ENCODE measurements at places on chromosomes 12 and 14.

DNA sequence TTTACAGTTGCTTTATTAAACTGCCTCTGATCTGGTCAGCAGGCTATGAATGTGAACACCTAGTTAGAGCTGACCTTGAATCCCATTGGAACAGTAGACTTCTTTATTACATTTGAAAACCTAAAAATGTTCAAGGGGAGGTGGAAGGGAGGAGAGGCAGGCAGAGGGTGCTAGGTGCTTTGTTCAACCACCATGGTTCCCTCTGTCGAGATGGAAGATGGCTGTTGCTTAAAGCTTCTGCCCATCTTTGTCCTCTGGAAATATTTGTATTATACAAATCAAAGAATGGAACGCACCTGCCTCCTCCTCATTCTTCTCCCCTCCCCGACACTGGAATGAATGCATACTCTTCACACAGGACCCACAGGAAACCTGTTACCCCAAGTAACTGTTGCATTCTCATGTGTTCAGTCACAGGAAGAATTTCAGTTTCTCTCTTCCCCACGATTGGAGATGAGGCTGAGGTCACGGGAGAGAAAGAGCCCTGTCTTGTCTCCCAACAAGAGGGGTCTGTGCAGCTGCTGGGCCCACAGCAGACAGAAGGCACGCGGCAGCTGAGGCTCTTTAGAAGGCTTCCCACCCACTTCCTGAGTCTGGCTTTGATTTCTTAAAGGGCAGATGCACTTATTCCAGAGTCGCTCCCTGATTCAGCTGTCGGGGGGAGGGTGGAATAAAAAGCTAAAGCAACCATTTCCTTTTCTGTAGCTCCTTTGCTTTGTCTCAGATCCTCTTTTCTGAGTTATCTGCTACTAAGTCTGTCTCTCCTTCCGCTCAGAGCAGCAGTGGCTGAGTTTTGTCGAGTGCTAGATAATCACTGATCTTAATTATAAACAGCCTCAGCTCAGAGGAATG is 217.9 kb upstream of the BTG1 start:
- peak; percentile 52 for DNase-seq

- no peak for DNase-seq
Measured at GRCh38 chr12:53100466-53101151, 2.7 kb upstream of the SOAT2 start.

DNA sequence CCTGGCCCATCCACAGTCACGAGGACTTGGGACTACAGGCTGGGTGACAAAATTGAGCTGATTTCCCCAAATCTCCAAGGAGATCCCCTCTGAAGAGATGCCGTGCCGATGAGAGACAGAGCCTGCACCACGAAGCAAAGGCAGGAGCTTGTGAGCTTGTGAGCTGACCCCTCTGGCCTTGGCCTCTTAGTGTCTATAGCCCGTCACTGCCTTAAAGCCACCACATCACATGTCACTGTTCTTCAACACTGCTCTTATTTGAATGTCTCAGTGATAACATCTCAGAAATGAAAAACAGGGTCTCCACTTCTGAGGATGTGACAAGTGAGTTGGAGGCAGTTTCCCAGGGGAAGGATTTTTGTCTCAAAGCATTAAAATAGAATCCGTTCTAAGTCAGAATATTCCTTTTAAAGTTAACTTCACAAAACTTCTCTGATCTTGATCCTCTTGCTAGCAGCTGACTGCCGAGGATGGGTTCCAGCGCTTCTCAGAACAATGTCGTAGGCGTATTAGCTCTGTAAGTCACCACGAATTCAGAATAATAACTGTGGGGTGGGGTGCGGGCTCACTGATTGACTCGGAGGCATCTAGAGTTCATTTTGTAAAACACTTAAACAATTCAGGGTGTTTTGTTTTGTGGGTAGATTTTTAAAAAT is 37.5 kb downstream of the CHST11 start:
- DNase-seq = peak; percentile 77

DNA sequence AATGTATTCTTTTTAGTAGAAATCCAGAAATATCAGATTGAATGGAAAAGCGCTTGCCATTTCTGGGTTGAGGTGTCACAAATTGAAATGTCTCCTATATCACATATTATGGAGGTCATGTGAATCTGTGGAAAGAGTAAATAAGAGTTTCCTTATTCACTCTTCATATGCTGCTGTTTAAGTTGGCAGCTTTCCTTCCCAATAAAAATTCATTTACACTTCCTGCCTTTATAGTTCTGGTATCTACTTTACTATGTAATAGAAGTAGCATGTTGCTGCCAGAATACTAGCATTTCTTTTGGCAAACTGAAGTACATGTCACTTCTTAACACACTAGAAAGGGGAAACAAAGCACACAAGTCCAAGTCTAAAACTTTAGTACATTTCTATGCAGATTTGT is 60.8 kb downstream of the SDR9C7 start:
- DNase-seq = no peak

DNA sequence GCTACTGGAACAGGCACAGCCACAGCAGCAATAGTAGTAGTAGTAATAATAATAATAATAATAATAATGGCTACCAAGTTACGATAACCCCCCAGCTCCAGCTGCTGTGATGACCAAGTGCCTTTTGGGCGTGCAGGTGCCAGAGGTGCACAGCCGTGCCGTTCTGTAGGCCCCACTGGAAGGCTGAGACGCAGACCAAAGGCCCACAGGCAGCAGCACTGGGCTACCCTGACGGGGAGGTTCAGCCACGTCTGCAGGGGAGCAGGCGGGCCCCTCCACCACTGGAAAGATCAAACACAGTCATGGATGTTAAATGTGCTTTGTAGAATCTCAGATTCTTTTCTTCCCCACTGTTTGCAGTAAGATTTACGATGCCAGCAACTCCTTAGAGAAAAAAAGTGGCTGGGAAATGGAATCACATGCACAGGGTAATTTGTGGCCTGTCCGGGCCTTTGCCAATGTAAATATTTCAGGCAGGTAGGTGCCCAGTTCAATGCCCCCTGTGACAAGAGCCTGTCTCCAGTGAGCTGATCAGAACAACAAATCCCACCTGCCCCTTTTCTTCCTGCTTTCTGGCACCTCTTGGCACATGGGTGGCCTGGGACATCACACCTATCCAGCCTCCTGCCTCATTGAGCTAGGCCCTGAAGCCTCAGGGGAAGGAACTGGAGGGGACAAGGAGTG is 32.6 kb downstream of the CCDC85C start:
- no peak for DNase-seq

DNA sequence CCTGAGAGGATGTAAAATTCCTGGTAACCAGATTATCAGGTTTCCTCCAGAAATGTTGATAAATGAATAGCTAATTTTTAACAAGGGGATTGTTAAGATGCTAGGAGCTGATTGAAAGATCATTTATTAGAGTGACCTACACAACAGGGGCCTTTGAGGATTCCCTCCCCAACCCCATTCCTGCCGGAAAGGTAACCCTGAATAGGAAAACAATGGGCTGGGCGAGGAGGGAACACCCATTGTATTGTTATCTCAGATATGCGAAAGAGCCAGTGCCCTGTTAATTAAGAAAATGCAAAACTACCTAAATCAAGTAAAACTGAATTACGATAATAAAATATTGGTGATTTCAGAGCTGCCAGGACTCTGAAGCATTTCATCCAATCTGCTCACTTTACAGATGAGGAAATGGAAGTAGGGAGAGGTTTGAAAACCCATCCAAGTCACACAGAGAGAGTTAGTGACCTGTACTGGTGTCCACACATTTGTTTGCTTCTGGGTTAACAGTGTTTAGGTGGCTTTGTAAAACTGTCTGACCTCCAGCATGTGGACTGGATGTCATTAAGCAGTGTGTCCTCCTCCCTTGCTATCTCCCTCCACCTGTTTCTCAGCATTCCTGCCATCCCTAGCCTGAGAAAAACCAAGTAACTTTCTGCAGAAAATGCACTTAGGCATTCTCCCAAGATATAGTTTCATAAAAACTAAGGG is 214.8 kb downstream of the TTC6 start:
- DNase-seq = no peak

DNA sequence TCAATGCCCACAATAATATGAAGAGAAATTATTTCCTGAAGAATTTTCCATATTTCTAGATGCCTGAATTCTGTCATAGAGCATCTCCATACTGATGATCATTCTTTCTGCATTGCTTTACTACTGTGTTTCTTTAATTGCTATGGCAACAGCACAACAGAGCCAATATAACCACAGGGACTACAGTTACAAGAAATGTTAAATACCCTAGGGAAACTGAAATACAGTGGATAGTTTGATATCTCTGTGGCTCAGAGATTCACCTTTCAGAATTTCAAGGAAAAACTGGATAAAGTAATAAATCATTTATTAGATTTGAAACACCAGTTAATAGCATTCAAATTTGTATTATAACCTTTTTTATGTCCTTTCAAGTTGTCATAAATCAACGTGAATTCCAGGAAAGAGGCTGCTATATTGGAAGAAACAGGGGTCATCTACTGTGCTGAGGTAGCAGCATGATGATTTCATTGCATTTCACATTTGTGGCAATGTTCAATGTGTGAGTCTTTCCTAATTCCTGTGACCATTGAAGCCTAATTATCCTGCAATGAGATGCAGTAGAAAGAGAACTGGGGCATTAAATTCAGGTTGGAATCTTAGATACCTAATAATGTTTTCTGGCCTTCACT is 267.1 kb downstream of the LRFN5 start:
- no peak for DNase-seq

- DNase-seq = no peak
Measured at GRCh38 chr14:101454229-101454628, 107.1 kb upstream of the DIO3 start.

Measured in CD4-positive, alpha-beta T cell treated with Interleukin-15 for 4 hours (primary cell).